Neural crest cell (in vitro differentiated cells): ENCODE measurements at places on chromosomes 2 and 18. TPM values are rescaled to one million over a fixed set of nuclear protein-coding genes. Genes with fewer than 3 reads are reported as not detected.

HTRA2 gene
- 44.7 and 45.4 TPM in 2 replicates for total RNA-seq

DNA sequence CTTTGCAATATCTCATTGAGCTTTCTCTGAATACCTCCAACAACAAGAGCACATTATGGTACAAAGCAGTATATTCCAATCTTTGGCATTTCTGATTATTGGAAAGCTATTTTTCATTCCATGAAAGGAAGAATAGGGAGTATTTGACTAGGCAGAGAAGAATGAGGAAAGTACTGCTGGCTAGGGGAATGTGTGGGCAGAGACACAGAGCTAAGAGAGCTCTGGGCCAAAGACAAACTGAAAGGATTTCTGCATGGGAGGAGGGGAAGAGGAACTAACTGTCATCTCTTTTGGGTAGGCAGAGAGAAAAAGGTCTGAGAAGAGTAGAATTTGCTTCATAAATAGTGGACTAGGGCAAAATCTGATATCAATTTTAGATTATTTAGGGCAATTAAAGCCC is 150.8 kb downstream of the CCDC85A start:
- no peak for DNase-seq
- H3K4me1 ChIP-seq, result no peaks in the 10 kb centered on the region
- no peak overlapping the region for H3K4me3 ChIP-seq
- H3K27ac ChIP-seq, result no peak overlapping the region
- H3K27me3 ChIP-seq, result no peaks in the 10 kb centered on the region
- no peaks in the 10 kb centered on the region for H3K36me3 ChIP-seq

- no peak overlapping the region for H3K4me3 ChIP-seq
- H3K27ac ChIP-seq, result no peak overlapping the region
- no peaks in the 10 kb centered on the region for H3K27me3 ChIP-seq
- peaks cover 11% of the 10 kb centered on the region for H3K4me1 ChIP-seq
These were observed 410.6 kb downstream of the PIK3C3 start for GRCh38 chr18:42365591-42365990.

GRCh38 chr2:1510176-1510575 is 96.9 kb downstream of the TPO start:
- no peak overlapping the region for H3K27ac ChIP-seq
- H3K4me1 ChIP-seq, result no peaks in the 10 kb centered on the region
- H3K27me3 ChIP-seq, result peaks cover 19% of the 10 kb centered on the region
- H3K36me3 ChIP-seq, result no peaks in the 10 kb centered on the region

DNA sequence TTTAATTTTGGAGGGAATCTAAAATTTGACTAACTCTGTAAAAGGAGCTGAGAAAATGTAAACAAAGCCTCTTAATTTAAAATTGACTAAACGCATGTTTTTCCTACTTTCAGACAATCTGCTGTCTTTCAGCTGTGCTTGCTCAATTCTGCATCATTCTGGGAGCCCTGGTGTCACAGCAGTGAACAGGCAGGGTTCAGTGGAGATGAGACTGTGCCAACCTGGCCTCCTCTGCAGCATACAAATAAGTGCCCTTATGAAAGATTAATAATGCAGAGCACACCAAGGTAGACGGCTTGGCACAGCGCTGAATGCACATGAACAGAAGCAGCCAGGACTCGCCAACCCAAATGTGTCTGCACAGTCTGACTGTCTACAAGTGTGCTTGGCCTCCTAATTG is 222.0 kb upstream of the CHAC2 start:
- H3K4me3 ChIP-seq, result no peak overlapping the region
- no peaks in the 10 kb centered on the region for H3K27me3 ChIP-seq
- DNase-seq, result no peak
- H3K36me3 ChIP-seq, result peaks cover 3% of the 10 kb centered on the region
- no peaks in the 10 kb centered on the region for H3K4me1 ChIP-seq

STPG4 gene
- 0.26 and 0.34 TPM in 2 replicates for total RNA-seq

DNA sequence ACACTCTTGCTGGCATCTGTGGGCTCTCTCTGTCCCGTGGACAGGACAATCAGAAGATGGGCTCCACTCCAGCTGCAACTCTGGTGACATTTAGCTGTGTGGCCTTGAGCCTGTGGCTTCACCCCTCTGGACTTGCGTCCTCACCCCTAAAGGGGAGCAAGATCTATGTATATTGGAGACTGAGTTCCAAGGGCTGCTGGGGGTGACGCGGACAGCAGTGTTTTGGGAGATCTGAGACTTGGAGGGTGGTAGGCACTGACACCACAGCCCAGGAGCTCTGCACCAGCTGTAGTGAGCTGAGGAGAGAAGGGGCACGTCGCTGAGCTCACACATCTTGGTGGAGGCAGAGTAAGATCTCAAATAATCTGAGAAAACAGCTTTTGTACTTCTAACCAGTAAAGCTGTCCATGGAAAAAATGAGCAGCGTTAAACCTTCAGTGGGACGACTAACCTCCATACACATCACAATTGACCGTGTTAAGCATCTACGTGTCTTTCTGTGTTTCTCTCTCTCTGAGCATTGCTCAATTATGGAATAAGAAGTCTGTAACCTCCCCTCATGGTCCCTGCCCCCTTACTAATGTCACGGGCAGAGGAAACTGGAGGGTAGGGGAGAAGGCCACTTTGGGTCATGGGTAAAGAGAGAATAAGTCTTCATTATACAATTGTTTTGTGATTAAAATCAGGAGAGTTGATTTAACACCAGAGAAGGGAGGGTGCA is 85.8 kb downstream of the SH3RF3 start:
- no peak overlapping the region for H3K27ac ChIP-seq
- DNase-seq, result no peak
- H3K27me3 ChIP-seq, result peaks cover 4% of the 10 kb centered on the region
- no peak overlapping the region for H3K4me3 ChIP-seq
- H3K36me3 ChIP-seq, result no peaks in the 10 kb centered on the region

PKDCC gene
- 74.4 and 81.9 TPM in 2 replicates for total RNA-seq

DNA sequence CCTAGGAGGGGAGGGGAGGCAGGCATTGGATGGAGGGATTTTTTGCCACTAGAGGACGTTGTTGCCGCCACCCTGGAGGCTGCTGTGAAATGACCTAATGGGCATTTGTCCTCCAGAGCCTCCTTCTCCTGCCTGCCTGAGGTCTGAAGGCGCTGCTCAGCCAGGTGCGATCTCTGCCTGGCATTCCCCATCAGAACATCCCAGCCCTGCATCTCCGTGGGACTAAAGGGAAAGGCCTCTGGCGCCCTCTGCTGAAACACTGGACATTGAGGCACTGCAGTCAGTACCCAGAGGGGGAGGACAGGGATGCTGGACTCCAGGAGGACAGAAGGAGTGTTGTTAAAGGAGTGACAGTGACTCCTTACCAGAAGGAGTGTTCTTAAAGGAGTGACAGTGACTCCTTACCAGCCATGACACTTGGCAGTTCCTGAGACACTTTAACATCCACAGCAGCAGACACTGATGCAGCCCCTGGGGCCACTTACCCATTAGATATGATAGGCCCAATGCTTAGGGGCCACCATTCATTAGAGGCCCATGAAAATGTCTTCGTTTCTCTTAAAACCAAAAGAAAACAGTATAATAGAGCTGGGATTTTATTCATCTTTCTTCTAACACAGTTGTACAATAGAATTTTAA is 17.0 kb downstream of the THNSL2 start:
- peak overlapping the region; percentile 13 for H3K27ac ChIP-seq
- no peaks in the 10 kb centered on the region for H3K36me3 ChIP-seq
- no peak overlapping the region for H3K4me3 ChIP-seq
- H3K27me3 ChIP-seq, result no peaks in the 10 kb centered on the region

DSC3 gene
- total RNA-seq, result 0.09 and 0.16 TPM in 2 replicates

DNA sequence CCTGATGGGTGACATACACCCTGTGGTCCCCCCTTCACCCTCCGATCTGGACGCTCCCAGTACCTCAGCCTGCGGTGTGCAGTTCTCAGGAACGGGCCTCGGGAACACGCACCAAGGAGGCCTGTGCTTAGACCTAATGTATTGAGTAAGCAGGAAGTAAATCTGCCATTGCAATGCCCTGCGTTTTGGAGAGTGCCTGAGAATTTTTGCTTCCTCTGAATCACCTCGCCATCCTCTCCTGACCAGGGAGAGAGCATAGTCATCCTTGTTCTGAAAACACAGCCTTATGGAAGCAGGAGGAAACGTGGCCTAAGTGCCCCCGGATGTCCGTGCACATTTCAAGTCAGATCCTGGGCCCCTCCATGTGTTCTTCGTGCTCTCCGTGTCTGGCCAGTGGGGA is 272.2 kb downstream of the NDUFA10 start:
- no peaks in the 10 kb centered on the region for H3K27me3 ChIP-seq
- H3K27ac ChIP-seq, result no peak overlapping the region
- peaks cover 37% of the 10 kb centered on the region for H3K4me1 ChIP-seq
- no peak overlapping the region for H3K4me3 ChIP-seq
- H3K36me3 ChIP-seq, result no peaks in the 10 kb centered on the region

DNA sequence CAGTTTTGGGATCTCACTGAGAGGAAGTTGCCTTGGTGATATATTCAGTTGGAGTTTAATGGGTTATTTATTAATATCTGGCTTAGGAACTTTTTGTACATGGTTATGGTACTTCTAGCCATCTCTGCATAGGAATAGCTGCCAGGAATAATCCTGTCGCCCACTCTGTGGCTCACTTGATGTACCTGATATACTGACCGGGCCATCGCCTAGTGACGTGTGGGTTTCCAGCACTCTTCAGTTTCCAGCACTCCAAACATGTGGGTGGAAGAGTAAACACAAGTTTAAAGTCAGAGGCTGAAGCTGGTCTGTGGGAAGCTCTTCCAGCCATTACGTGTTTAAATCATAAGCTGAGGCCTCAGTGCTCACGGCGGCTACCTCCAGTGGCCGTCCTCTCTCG is 44.3 kb upstream of the AGAP1 start:
- no peaks in the 10 kb centered on the region for H3K4me1 ChIP-seq
- H3K4me3 ChIP-seq, result no peak overlapping the region
- H3K27me3 ChIP-seq, result no peaks in the 10 kb centered on the region
- H3K27ac ChIP-seq, result no peak overlapping the region

DNA sequence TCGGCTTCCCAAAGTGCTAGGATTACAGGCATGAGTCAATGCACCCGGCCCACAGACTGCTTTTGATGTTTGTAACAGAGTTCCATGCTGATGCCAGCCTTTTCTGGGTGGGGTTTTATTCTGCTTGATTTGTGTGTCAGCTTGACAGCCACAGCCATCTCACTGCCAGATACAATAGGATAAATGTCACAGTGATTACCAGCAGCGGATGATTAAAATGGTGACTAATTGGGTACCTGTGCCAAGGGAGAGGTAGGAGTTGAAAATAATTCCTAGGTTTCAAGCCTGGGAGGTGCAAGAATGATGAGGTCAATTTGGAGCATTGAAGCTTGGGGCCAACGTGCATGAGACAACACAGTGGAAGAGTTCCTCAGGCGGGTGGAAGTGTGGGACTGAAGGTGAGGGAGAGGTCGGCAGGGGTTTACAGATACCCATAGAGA is 39.4 kb downstream of the SH2D6 start:
- no peaks in the 10 kb centered on the region for H3K36me3 ChIP-seq
- DNase-seq, result no peak
- H3K4me3 ChIP-seq, result no peak overlapping the region
- H3K4me1 ChIP-seq, result no peaks in the 10 kb centered on the region
- no peaks in the 10 kb centered on the region for H3K27me3 ChIP-seq

DNA sequence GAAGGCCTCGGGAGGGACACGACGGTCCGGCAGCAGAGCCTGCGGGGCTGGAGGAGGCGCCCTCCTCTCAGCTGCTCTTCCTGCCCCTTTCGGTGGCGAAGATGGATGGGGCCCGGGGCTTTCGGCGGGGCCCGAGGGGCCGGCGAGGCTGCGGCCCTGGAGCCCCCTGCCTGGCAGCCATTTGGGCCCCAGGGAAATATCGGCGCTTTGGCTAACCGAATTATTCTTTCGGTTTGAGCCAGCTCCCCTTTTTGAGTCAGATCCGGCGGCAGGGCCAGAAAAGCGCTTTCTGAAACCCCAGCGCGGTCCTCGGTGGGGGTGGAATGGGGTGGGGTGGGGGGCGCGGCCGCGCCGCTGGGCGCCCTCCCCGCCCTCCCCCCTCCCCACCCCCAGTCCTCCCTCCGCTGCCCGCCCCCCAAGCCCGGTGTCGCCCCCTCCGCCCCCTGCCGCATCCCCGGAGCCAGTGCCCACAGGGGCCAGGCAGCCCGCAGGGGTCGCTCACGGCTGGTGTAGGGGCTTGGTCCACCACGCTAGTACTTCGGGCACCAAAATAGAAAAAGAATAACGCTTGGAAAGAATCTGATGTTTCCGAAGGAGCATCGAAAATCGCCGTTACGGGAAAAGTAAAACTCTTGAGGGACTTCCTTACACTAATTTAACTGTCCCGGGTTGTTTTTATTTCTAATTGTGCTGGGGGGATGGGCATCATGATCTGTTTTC is 9.1 kb upstream of the ARID5A start:
- peak; percentile 53 for DNase-seq
- no peaks in the 10 kb centered on the region for H3K27me3 ChIP-seq
- no peaks in the 10 kb centered on the region for H3K36me3 ChIP-seq
- no peak overlapping the region for H3K27ac ChIP-seq
- H3K4me1 ChIP-seq, result peaks cover 18% of the 10 kb centered on the region

TUBA3D gene
- total RNA-seq, result not detected in 2 replicates

DYSF gene
- 2.2 and 2.4 TPM in 2 replicates for total RNA-seq

PNKD gene
- total RNA-seq, result 40.3 and 42.3 TPM in 2 replicates

TSHZ1 gene
- total RNA-seq, result 6.7 and 6.9 TPM in 2 replicates

ACTG2 gene
- total RNA-seq, result 0.39 TPM in 1 of 2 replicates, not detected in the other

DNA sequence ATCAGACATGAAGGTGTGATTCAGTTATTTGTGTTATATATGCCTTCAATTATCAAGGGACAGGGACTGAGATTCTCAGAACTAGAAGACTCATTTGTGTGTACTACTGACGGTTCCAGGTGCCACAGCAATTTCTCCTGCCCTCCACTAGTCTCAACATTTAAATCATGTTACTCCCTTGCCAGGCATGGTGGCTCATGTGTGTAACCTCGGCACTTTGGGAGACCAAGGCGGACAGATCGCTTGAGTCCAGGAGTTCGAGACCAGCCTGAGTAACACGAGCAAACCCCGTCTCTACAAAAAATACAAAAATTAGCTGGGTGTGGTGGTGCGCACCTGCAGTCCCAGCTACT is 1.1 kb downstream of the CNDP2 start:
- H3K36me3 ChIP-seq, result peaks cover 8% of the 10 kb centered on the region
- peaks cover 46% of the 10 kb centered on the region for H3K4me1 ChIP-seq
- H3K27me3 ChIP-seq, result no peaks in the 10 kb centered on the region

DNA sequence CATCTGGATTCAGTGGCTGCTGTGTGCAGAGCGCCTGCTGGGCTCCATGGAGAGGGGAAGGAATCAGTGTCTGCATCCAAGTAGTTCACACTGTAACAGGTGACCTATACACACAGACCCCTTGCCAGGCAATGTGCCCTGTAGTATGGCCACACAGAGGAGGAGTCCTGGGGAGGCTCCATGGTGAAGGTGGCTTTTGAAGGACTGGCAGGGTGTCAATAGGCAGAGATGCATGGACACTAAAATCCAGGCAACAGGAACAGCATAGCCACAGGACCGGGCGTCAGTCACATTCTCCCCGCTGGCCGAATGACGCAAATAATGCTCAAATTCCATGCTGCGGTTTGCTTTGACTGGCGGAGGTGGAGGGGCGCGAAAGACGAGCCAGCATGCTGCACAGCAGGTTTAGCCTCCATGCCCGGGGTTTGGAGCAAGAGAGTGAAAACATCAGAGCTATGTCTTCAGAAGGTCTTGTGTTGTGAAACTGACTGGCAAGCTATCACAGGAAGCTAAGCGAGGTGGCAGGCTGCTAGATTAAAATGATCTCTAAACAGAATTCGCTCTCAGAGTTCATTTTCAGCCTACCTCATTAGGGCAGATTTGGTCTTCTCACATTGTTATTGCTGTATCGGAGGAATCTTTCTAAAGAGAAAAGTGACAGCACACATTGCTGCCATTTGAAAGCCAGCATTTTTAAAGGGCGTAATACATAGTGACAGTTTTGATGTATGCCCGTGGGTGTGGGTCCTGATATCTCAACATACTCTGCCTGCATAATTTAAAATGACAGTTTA is 1.2 kb upstream of the CHMP1B start:
- H3K4me3 ChIP-seq, result peak overlapping the region; percentile 99
- peak overlapping the region; percentile 70 for H3K27ac ChIP-seq
- H3K27me3 ChIP-seq, result no peaks in the 10 kb centered on the region
- no peaks in the 10 kb centered on the region for H3K36me3 ChIP-seq
